ENCODE measurements at places on chromosomes 12 and 14.

DNA sequence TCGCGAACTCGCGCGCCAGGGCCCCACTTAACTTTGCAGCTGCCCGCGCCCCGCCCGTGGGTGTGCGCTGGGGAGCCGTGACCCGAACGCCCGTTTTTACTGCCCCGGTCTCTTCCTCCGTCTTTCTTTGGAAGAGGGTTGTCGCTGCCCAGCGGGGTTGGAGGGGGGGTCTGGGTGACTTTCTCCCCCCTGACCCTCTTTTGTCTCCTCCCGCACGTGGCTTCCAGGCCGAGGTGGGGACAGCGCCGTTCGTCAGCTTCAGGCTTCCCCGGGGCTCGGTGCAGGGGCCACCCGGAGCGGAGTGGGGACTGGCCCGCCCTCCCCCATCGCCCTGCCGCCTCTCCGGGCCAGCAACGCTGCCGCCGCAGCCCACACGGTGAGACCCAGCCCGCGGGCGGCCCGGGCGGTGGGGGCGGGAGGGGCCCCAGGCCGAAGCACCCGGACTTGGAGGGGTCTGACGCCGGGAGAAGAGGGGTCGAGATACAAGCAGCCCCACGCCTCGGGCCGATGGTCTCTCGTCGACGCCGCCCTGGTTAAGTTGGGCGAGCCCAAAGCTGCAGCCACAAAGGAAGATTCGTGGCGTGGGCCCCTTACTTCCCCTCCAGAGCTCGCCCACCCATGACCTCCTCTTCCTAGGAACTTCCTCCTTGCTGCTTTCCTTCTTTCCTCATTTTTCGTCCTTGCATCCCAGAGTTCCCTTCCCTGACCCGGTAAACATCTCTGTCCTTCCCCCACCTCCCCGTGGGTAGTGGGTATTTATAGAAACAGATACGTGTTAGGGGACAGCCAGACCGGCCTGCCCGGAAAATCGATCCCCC is 1.2 kb downstream of the DYRK2 start:
- peak; percentile 12 for ATAC-seq

GRCh38 chr14:73725116-73726024 is 11.2 kb upstream of the PNMA1 start:
- no peak for ATAC-seq

DNA sequence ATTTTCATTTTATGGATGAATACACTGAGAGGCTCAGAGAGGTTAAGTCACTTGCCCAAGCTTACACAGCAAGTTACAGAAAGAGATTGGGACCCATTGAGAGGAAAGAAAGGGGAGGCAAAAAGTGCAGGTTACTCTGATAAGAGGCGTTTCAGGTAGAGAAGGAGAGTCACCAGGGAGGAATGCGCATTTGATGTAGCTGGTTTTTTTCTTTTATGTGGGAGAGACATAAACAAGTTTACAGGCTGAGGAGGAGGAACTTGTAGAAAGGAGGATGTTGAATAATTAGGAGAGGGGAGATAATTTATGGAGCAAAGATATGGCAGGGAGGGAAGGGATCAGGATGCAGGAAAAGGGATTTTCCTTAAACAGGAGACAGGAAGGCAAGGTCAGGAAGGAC is 297.0 kb downstream of the PCNX1 start:
- ATAC-seq: no peak

DNA sequence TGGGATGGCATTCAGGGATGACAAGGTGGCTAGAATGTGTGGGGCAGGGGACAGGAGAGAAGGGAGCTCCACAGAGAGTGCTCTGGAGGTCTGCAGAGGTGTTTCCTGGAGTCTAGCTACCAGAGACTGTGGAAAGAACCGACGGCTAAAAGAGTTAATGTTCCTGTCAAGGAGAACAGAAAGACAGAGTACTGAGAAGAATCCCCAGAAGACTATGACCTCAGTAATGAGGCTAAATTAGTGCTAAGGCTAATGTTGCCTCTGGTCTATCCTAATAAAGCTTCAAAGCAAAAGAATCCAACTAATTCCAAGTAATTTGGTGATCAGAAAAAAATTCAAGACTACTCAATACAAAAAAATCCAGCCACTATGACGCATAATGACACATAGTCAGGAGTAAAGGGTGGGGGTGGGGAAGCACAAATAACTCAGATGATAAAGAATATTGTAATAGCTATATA is 44.7 kb downstream of the FERMT2 start:
- ATAC-seq: no peak

DNA sequence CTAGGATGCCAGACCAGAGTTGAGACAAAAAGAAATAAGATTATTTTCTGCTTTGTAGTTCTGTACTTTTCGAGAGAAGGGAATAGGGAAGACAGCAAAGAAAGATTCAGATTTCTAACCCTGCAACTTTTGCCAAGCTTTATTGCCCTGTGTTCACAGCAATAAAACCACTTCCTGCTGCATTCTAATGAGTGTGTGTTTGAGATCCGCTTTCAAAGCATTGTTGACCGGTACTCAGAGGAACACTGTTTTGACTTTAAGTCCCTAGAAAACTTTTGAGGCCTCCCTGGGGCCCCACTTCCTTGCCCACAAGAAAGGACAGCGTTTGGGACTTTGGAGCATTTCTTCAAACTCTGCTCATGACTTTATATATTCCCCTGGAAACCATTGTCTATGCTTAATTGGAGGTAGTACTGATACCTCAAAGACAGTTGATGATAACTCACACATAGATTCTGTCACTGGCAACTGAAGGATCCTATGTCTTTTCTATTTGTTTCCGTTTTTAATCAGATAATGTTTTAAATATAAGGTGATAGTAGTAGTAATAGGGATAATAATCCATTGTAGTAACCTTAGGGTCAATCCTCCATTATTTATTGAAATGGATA is 1.3 kb downstream of the RNASE6 start:
- ATAC-seq: no peak

GRCh38 chr12:115443351-115443938 is 759.5 kb upstream of the TBX3 start:
- no peak for ATAC-seq

- ATAC-seq: no peak
Observed at GRCh38 chr12:11059784-11060183, 2.3 kb downstream of the TAS2R46 start.

DNA sequence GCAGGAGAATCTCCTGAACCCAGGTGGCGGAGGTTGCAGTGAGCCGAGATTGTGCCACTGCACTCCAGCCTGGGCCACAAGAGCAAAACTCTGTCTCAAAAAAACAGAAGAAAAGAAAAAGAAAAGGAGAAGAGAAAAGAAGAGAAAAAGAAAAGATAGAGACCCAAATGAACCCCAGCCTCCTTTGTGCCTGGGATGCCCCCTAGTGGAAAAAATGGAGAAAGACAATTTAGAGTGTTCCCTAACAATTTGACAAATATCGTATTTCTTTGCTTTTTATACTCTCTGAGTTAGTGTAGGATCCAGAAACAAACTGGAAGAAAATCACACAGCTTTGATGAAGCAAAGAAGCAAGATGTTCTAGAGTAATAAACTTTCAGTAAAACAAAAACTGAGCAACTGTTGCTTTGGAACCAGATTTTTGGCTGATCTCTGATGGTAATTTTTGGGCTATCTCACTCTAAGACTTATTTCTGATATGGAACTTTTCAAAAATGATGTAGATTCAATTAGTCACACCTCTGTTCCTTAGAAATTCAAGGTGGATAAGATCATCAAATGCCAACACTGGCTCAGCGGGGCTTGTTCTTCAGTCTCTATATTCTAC is 18.6 kb upstream of the PRKAB1 start:
- ATAC-seq: no peak

GRCh38 chr14:56724013-56724412 is 86.3 kb downstream of the OTX2 start:
- no peak for ATAC-seq

DNA sequence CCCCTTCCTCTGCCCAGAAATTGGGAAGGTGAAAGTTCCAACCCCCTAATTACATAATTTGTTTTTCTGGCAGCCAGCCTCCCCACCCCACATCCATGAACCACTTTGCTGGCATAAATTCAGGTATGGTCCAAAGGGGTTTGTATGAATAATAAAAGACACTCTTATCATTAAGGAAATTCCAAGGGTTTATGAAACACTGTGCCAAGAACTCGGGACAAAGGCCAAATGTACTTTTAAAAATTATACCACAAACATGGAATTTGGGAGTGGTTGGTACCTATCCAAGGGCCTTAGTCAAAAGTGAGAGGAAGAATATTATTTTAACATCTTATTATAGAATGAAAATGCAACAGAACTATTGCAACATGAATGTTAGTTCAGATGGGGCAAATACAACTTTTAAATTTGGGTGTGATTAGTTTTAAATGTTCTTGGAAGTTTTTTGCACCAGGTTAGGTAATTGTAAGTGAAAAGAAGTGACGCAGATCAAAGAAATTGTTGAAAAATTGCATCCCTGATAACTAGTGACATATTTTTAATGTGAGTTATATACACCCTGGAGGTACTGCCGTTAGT is 217.8 kb downstream of the TMEM117 start:
- ATAC-seq: no peak

DNA sequence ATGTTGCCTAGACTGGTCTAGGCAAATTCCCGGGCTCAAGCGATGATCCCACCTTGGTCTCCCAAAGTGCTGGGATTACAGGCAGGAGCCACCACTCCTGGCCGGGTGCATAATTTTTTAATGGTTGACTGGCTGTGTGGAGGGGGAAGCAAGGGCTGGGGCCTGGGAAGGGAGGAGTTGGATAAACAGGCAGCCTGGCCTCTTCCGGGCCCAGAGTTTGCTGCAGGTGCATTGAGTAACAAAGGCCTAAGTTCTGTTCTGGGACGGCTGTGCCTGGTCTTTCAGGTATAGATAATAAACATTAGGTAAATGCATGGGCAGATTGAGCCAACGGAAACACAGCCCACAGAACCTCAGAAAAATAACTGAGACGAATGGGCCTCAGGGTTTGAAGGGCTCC is 191.3 kb upstream of the TBX3 start:
- no peak for ATAC-seq

DNA sequence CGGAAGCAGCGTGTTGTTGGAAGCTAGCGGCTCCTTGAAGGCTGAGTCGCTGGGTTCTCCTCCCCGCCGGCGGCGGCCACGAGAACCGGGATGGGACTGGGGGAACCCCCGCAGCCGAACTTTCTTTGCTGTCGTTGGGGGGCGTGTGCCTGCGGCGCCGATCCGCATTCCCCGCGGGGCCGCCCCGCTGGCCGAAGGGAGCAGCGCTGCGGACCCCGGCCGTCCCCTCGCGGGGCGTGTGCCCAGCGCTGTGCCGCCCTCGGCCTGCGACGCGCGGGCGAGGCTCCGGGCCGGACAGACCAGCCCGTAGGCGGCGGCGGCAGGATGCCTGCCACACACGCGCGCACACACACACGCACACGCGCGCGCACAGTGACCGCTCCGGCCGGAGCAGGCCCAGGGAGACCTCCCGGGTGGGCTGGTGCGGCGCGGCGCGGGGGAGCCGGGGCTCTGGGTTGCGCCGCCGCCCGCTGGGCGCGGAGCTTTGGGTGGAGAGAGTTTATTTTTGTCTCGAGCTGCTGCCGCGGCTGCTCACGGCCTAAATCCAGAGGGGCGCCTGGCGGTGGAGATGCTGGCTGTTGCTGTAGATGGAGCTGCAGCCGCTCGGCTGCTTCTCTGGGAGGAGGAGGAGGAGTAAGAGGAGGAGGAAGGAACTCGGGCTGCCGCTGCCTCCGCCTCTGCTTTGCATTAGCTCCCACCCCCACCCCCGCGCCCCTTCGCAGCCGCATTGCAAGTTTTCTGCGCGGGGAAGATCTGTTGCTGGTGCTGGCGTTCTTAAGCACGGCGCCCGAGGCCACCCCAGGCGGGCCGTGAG is at the start of gene SAMD4A:
SAMD4A (plus strand) TSS at position 719 of the 814 bp plus-strand sequence. CDS start 789 bp downstream, outside the sequence.
- peak; percentile 39 for ATAC-seq

- ATAC-seq: no peak
Observed at GRCh38 chr12:65615118-65615517, 209.2 kb upstream of the HMGA2 start.

GRCh38 chr14:104211215-104211614 is 72.8 kb downstream of the KIF26A start:
- ATAC-seq: no peak

- ATAC-seq: no peak
Observed at GRCh38 chr12:92130999-92131398, 14.6 kb downstream of the BTG1 start.

GRCh38 chr12:120138366-120138765 is 21.8 kb upstream of the RAB35 start:
- ATAC-seq: no peak

GRCh38 chr12:3455312-3455711 is 35.7 kb upstream of the PRMT8 start:
- peak; percentile 79 for ATAC-seq

DNA sequence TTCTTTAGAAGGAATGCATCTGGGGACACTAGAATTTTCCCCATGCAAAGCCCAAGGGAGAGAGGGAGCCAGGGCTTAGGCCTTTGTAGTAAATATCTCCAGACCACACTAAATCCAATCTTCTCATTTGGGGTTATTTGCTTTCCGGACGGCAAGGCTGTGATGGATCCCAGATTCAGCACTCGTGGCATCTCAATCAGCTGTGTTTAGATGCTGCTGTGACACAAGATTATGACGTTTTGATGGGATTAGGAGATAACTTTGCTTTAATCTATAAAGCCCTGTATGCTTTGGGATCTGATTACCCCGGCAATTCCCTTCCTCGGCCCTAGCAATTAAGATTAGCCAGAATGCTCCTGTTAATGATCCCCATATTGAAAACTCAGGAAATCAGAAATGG is 686.7 kb upstream of the TBX3 start:
- ATAC-seq: no peak

GRCh38 chr12:5033883-5034282 is 9.8 kb upstream of the KCNA5 start:
- ATAC-seq: no peak

DNA sequence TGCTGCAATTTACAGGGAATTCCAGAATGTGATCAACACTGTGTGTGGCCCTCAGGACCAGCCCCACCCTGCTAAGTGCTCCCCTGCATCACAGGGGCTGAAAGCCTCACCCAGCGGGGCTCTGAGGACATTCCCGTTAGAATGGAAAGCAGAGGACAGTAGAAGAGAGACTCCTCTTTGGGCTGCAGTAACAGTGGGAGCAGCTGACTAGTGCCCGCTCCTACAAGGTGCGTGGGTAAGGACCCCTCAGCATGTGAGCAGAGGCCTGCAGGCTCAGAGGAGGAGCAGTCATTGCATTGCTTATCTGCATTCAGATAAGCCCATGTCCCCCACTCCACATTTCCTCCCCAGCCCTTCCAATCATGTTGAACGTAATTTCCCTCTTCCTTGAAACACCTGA is 120.1 kb downstream of the ITPR2 start:
- no peak for ATAC-seq

- ATAC-seq: peak; percentile 35
Observed at GRCh38 chr12:31742891-31743290, 14.1 kb upstream of the AMN1 start.

- ATAC-seq: no peak
Observed at GRCh38 chr12:76634133-76634532, 74.6 kb upstream of the OSBPL8 start.

DNA sequence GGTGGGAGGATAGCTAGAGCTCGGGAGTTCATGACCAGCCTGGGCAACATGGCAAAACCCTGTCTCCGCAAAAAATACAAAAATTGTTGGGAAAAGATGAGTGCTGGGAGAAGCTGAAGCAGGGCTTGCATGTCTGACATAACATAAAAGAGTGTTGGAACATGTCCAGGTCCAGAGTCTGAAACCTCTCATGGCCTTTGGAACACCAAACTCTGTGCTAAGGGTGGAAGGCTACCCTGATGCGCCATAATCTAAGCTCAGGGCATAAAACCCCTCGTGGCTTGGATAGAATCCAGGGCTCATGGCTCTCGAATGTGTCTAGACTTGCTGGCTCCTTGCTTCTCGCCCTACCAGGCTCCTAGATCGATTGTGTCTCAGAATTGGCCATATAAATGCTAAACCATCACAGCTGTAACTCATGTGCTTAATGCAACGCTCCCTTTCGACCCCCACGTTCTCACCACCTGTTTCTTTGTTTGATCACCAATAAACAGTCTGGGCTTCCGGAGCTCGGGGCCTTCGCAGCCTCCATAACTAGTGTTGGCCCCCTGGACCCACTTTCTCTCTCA is 6.7 kb upstream of the CLEC7A start:
- ATAC-seq: no peak
